B cell (primary cell): ENCODE measurements at places on chromosomes 5 and 9.

DNA sequence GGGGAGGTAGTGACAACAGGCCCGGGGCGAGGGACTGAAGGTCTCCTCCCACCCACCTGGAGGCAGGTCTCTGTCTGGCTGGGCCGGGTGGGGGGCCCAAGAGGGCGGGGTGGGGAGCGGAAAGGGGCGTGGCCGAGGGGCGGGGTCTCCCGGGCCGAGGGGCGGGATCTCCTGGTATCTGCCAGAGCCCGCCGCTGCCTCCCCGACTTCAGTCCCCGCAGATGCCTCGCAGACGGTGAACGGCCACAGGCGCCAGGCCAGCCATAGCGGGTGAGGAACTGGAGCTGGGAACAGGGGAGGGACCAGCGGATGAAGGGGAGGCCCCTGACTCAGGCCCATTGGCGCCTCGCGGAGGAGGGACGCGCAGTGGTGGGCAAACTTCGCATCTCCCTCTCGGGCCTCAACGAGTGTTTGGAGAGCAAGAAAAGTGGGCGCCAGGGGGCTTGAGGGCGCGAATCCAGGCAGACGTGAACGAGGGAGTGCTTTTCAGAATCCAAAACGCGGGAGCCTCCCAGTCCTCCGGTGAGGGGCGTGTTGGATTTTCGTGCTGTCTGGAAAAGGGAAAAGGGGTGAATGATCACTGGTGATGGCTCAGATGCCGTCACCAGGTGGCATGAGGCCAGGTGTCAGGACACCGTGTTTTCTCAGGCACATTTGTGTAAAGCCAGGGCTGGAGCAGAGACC, at the start of gene ADGRD2:
ADGRD2 (plus strand) TSS at position 211 of the 684 bp plus-strand sequence. CDS start 1,216 bp downstream, outside the sequence.
- no peak for DNase-seq

GRCh38 chr9:76877961-76878360, 28.0 kb downstream of the PRUNE2 start:
- no peaks in the 10 kb centered on the region for H3K36me3 ChIP-seq
- no peak overlapping the region for H3K4me3 ChIP-seq
- H3K27ac ChIP-seq: no peak overlapping the region
- no peaks in the 10 kb centered on the region for H3K27me3 ChIP-seq

DNA sequence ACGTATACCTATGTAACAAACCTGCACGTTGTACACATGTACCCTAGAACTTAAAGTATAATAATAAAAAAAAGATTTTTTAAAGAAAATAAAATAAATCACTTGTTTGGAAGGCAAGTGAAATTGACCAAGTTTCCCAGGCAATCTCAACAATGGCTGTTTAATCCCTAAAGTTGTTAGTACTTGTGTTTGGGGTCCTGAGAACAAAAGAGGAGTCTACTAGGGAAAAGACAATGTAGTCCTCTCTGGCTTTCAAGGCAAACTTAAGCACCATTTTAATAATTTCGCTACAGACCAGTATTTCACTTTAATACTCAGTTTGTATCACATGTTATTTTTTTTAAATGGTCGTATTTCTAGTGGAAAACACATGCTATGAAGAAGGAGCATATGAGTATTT, 14.2 kb downstream of the CEMIP2 start:
- no peaks in the 10 kb centered on the region for H3K27me3 ChIP-seq
- no peak overlapping the region for H3K4me3 ChIP-seq
- peaks cover 15% of the 10 kb centered on the region for H3K36me3 ChIP-seq
- H3K27ac ChIP-seq: no peak overlapping the region

DNA sequence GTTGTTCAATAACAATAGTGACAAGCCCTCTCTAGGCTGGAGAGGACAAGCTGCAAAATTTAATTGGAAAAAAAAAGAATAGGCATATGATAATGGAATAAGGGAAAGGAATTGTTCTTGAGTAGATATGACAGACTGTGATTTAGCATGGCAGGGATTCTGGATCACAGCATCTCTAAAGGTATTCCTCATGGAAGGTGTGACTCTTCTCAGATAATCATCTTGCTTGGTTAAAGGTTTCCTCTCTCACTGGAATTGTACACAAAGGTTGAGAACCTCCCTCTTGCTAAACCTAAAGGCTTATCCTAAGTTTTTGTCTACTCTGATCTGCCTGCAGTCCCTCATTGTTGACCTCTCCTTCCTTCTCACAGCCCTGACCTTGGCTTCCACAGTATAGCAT, 31.6 kb downstream of the ELOVL7 start:
- DNase-seq: no peak
- H3K36me3 ChIP-seq: no peaks in the 10 kb centered on the region
- H3K27ac ChIP-seq: no peak overlapping the region
- H3K27me3 ChIP-seq: no peaks in the 10 kb centered on the region

DNA sequence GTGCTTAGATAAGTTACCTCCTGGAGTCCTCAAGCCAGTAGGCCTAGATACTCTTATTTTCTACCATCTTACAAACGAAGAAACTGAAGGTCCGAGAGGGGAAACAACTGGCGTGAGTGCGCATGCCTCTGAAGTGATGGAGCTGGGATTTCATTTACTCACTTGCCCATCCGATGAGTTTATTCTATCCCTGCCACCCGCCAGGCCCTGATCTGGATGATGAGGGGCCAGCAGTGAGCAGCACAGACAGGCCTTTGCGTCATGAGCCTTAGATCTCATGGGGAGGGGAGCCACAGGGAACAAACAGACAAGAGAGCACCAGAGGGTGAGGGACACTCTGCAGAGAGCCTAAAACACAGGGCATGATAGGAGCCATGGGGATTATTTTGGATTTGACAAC, 34.1 kb upstream of the SLC2A8 start:
- H3K4me1 ChIP-seq: no peaks in the 10 kb centered on the region
- no peaks in the 10 kb centered on the region for H3K27me3 ChIP-seq
- H3K36me3 ChIP-seq: no peaks in the 10 kb centered on the region
- DNase-seq: no peak
- no peak overlapping the region for H3K4me3 ChIP-seq

DNA sequence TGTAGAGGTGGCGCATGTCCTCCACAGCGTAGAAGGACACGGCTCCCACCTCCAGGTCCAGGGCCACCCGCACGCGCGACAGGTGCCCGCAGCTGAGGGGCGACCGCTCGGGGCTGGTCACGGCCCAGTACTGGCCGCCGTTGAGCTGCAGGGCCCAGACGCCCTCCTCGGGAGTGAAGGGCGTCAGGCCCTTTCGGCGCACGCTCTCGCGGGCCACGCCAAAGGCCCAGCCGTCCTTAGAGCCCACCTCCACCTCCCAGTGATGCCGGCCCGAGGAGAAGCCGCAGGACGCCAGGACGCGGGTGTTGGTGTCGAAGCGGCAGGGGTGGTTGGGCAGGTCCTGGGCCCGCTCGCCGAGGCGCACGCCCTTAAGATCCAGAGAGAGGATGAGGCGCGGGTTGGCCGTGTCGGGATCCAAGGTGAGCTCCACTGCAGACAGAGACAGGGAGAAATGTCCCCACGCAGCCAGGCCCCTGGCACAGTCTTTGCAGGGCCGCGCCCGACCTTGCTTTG, 9.7 kb downstream of the TRIM7 start:
- no peaks in the 10 kb centered on the region for H3K27me3 ChIP-seq
- H3K27ac ChIP-seq: no peak overlapping the region
- H3K36me3 ChIP-seq: no peaks in the 10 kb centered on the region
- H3K4me3 ChIP-seq: no peak overlapping the region
- H3K4me1 ChIP-seq: peaks cover 18% of the 10 kb centered on the region
- no peak for DNase-seq

DNA sequence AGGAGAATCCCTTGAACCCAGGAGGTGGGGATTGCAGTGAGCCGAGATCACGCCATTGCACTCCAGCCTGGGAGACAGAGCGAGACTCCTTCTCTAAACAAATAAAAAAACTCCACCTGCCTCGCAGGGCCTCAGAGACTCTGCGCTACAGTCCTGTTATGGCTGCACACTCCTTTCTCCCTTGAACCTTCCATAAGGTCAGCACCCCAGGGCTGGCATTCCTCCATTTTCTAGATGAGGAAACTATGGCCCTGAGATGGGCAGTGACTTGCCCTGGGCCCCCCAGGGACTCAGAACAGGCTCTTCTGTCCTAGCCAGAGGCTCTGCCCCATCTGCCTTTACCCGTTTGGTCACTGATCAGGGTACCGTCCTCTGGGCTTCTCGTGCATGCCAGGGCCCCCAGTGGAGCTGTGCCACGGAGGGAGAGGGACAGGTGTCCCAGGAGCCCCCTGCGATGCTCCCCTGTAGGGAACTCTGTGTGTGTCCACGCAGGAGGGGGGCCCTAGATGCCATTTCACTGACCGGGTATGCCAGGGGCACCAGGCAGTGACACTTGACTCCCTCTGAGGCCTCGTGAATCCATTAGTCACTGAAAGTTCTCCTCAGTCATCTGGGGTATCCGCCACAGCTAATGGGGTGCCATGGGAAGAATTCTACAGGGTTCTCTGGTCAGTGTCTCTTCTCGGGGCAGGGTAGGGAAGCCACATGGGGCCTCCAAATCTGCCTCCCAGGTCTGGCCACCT, 16.2 kb downstream of the RALGDS start:
- no peaks in the 10 kb centered on the region for H3K4me1 ChIP-seq
- no peaks in the 10 kb centered on the region for H3K27me3 ChIP-seq
- no peak for DNase-seq
- no peaks in the 10 kb centered on the region for H3K36me3 ChIP-seq
- H3K4me3 ChIP-seq: no peak overlapping the region
